ENCODE measurements at places on chromosomes 12 and 14.
A peak's percentile ranks its signal among the peaks of the same experiment; 100 is the strongest.

DNA sequence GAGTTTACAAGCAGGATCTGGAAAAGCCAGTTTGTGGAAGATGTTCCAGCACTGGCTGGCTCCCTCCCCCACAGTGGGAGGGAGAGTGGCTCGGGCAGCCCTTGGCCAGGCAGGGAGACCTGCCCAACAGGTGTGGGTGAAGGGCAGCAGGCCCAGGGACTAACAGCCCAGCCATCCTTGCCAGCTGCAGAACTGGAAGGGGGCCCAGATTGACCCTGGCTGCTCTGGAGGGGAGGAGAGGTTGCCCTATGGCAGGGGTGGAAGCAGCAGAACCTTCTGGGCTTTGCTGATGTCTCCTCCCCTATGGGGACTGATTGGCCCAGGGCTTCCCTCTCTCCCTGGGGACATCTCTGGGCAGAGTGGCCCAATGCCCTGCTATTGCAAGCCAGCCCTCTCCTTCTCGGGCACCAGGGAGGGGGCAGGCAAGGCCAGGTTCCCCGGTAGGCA is 20.5 kb downstream of the IRF2BPL start:
- no peak for ATAC-seq

DNA sequence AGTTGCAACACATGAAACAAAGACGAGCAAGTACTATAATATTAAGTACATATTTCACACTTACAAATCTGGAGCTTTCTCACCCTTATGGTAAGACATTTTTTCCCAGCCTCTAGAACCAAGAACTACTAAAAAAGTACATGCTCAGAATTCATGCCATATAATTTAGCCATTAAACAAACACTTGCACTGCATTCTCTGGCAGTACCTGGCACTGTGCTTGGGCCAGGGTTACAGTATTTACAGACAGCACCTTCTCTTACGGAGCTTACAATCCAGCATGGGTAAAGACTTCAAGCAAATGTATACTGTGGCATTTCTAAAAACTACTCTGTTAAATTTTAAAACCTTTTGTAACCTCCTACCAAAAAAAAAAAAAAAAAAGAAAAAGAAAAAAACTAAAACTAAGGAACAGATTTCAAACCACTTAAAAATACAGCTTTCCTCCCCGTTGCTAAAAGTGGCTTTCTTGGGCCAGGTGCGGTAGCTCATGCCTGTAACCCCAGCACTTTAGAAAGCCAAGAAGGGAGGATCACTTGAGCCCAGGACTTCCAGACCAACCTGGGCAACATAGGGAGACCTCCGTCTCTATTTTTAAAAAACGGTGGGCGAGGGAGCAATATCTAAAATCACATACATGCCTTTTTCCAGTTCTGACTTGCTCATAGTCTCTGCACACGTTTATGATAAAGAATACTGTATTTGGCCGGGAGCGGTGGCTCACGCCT is 956 bp downstream of the GNPTAB start:
- no peak for ATAC-seq

DNA sequence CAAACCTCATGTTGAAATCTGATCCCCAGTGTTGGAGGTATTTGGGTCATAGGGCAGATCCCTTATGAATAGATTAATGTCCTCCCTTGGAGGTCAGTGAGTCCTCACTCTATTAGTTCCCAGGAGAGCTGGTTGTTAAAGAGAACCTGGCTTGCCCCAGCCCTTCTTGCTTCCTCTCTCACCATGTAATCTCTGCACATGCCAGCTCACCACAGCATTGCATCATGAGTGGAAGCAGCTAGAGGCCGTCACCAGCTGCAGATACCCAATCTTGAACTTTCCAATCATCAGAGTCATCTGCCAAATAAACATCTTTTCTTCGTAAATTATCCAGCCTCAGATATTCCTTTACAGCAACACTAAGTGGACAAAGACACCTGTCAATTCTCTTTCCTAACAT is 161.8 kb upstream of the IGF1 start:
- no peak for ATAC-seq

- ATAC-seq = no peak
These were observed 125.4 kb downstream of the TMX1 start for GRCh38 chr14:51365241-51365965.

- no peak for ATAC-seq
These were observed 100.6 kb upstream of the GRIP1 start for GRCh38 chr12:66779466-66779865.

DNA sequence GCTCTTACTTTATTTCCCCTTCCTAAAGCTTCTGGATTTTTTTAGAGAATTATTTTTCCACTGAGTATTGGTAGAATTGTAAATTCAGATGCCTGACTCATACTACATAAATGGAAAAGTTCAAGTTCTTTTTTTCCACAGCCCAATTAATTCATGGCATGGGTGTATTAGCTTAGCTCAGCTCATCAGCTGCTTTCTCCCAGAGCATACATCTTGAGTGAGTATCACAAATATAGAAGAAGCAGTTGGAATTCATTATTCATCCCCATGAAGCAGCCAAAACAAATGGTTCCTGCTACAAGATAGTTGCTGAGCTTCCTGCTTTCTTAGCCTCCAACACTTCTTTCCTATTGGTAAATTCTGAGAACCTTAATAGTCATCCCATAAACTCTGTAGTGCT is 105.1 kb downstream of the C12orf50 start:
- no peak for ATAC-seq

- ATAC-seq = no peak
These were observed 91.7 kb upstream of the SEL1L start for GRCh38 chr14:81625343-81625742.

DNA sequence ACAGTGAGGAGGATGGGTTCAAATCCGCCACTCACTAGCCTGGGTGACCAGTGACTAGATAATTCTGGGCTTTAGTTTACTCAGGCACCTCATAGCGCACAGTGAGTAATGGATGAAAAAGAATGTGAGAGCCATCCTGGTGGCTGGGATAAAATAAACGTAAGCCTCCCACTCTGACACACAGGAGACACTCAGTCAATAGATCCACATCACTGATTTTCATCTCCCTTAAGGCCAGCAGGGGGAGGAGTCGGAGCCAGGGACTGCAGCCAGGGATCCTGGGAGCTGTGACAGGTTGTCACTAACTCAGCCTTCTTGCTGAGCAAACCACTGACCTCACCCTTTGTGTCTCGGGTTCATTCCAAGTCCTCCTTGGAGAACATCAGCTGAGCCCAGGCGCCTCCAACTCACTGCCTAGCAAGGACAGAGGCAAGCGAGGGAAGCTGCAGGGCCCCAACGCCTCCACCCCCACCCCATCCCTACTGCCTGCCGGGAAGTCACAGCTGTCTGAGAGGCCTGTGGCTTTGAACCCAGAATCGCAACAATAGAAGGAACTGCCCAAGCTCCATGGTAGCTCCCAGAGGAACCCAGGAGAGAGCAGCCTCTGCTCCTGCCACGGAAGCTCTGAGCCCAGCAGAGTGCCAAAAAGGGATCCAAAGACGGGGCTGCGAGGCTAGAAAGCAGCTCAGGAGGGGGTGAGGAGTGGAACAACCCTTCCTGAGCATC is 30.7 kb downstream of the PXN start:
- no peak for ATAC-seq

GRCh38 chr14:67815573-67816225 is 691 bp downstream of the ZFYVE26 start:
- no peak for ATAC-seq

DNA sequence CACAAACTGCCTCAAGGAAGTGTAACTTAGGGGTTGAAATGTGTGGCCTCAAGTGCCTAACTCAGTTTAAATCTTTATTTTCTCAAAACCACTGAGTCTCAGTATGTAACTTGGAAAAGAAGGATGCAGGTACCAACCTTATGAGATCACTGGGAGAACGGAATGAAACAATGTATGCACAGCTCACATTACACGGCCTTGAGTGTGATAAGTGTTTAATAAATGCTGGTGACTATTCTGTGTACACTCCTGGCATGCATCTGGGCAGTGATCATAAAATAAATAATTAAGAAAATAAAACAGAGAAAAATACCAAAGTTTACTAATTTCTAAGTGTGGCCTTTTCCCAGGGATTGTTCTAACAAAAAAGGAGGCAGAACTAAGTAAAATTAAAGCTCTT is 974.5 kb upstream of the FLRT2 start:
- no peak for ATAC-seq

DNA sequence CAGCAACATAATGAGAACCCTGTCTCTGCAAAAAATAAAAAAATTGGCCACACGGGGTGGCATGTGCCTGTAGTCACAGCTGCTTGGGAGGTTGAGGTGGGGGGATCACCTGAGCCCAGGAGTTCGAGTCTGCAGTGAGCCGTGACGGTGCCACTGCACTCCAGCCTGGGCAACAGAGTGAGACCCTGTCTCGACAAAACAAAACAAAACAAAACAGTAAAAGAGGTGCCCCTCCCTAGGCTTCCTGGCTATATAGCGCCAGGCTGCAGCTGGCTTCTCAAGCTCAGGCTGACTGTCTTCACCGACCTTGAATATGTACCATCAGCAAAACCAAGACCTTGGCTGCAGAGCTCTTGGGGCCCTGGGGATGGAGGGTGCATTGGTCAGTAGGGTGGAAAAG is 29.4 kb downstream of the TSPAN9 start:
- ATAC-seq = no peak

GRCh38 chr12:131327521-131328488 is 374.1 kb downstream of the ADGRD1 start:
- peak; percentile 20 for ATAC-seq

GRCh38 chr14:24084440-24084839 is 9.7 kb upstream of the PCK2 start:
- no peak for ATAC-seq

GRCh38 chr12:28032811-28033537 is 60.4 kb upstream of the PTHLH start:
- ATAC-seq = no peak

DNA sequence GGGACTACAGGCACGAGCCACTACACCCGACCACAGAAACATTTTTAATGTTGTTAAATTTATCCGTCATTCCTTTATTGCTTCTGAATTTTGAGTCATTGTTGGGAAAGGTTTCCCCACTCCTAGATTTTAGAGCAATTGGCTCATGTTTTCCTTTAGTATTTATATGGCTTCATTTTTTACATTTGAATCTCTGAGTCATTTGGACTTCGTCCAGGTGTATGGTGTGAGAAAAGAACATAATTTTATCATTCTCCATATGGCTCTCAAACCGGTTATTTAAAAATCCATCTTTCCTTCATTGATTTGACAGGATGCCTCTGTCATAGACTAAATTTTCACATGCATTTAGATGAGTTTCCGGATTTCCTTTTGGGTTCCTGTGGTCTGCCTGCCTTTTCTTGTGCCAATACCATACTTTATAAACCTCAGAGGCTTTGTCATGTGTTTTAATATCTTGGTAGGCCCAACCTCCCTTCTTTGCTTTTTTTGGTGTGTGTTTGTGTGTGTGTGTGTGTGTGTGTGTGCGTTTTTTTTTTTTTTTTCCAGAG is 30.9 kb downstream of the LRTM2 start:
- ATAC-seq = no peak

- ATAC-seq = no peak
These were observed 13.7 kb downstream of the SLC25A47 start for GRCh38 chr14:100336618-100337530.

GRCh38 chr12:115423546-115423987 is 739.6 kb upstream of the TBX3 start:
- no peak for ATAC-seq

- ATAC-seq = no peak
These were observed 52.1 kb downstream of the GALNT4 start for GRCh38 chr12:89472508-89472907.

GRCh38 chr14:20630340-20631022 is 11.0 kb downstream of the OR6S1 start:
- ATAC-seq = peak; percentile 69

GRCh38 chr14:82720431-82720830 is 1186.8 kb upstream of the SEL1L start:
- no peak for ATAC-seq

GRCh38 chr14:65850429-65851135 is 438.1 kb downstream of the FUT8 start:
- no peak for ATAC-seq

GRCh38 chr12:2215709-2216560 is 163.1 kb downstream of the CACNA1C start:
- no peak for ATAC-seq

- ATAC-seq = no peak
These were observed 48.4 kb downstream of the C12orf75 start for GRCh38 chr12:105378911-105379310.

GRCh38 chr14:53365486-53366130 is 212.5 kb upstream of the DDHD1 start:
- ATAC-seq = no peak

DNA sequence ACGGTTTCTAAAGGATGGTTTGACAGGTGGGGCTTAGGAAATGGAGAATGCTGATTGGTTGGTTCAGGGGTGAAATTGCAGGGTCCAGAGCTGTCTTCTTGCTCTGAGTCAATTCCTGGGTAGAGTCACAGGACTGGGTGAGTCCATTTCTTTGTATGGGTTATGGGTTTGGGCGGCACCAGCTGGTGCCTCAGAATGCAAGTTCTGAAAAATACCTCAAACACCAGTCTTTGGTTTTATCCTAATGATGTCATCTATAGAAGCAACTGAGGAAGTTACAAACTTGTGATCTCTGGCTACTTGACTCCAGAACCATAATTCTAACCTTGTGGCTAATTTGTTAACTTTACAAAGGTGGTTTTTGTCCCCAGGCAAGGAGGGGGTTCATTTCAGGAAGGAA is 47.6 kb upstream of the EIF5 start:
- no peak for ATAC-seq

- no peak for ATAC-seq
These were observed 28.1 kb upstream of the ADGRD1 start for GRCh38 chr12:130925666-130926015.

DNA sequence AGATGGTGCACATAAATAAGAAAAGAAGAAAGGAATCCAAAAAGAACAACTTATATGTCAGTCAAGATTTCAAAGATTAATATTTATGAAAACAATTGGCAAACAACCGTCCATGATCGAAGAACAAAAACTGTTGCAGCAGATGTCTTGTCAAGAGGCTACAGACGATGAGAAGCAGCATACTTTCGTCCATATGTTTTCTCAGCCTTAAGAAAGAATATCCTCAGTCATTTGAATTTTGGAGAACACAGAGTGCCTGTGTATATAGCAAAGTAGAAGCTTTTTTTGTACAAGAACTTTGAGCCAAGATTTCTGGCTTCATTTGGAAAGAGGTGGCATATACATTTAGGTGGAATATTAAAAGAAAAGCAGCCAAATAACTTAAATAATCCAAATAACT is 297.2 kb downstream of the ITPR2 start:
- ATAC-seq = no peak

DNA sequence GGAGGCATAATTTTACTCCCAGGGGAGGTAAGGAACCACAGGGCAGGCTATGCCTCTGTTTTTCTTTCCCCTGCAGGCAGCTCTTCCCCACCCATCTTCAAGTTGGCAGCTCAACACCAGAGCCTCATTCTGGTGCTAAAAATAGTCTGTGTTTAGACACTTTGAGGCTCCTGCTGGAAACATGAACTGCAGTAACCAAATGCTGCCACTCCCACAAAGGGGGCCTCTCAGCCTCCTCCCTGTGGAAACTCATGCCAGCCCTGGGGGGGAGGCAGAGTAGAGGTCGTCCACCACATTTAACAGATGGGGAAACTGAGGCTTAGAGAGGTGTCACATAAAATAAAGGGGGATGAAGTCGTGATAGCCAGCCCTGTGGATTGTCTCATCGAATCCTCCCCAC is 61.4 kb downstream of the WSCD2 start:
- ATAC-seq = no peak

GRCh38 chr12:52010152-52010622 is 3.4 kb downstream of the TAMALIN start:
- ATAC-seq = no peak
